Activated T-cell treated with anti-CD3 and anti-CD28 coated beads, Interleukin-2, amount 50 U/mL, for 72 hours (primary cell): ENCODE measurements at places on chromosomes 2 and 18.

- DNase-seq = no peak
Observed at GRCh38 chr2:179701524-179702110, 159.8 kb downstream of the ZNF385B start.

DNA sequence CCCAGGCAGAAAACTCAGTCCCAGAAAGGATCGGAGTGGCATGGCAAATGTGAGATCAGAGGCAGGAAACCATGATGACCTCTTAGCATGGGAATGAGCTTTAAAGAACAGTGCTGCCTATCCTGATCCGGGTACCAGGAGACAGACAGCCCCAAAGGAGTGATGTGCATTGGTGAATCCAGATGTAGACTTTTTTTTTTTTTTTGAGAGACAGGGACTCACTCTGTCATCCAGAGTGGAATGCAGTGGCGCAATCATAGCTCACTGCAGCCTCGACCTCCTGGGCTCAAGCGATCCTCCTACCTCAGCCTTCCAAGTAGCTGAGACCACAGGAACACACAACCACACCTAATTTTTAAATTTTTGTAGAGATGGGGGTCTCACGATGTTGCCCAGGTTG lies 122.7 kb downstream of the VAPA start:
- DNase-seq = no peak

- DNase-seq = no peak
Observed at GRCh38 chr2:101545950-101546349, 71.0 kb upstream of the RFX8 start.

GRCh38 chr2:137208431-137208891 lies 443.1 kb downstream of the THSD7B start:
- no peak for DNase-seq

GRCh38 chr2:73561422-73561821 lies 80.8 kb downstream of the NAT8 start:
- no peak for DNase-seq

DNA sequence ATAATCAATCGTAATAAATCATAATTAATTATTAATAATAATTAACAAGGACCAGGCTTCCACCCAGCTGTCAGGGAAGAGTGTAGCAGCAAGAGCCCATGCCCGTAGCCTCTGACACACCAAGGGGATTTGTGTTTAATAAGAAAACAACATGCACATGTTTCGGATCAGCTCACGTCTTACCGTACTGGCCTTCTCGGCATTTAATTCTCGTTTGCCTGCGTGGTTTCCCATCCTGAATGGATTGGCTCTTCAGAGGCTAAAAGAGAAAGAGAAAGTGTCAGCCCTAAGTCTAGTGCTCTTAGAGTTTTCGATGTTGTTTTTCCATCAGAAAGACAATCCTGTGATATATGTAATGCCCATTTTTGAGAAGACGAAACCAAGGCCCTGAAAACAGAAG lies 27.6 kb downstream of the MBP start:
- DNase-seq = no peak

GRCh38 chr2:142175813-142176338 lies 45.1 kb upstream of the LRP1B start:
- no peak for DNase-seq

DNA sequence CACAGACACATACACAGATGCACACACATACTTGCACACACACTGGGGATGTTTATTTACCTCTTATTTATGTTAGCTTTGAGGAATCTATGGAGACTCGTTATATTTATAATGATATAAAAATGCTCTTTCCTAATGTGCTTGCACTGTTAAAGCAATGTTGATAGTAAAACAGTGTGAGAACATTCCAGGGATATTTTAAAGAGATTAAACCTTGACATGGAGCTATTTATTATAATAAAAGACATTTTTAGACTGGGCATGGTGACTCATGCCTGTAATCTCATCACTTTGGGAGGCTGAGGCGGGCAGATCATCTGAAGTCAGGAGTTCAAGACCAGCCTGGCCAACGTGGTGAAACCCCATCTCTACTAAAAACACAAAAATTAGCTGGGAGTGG lies 557.3 kb upstream of the ZNF804A start:
- no peak for DNase-seq

DNA sequence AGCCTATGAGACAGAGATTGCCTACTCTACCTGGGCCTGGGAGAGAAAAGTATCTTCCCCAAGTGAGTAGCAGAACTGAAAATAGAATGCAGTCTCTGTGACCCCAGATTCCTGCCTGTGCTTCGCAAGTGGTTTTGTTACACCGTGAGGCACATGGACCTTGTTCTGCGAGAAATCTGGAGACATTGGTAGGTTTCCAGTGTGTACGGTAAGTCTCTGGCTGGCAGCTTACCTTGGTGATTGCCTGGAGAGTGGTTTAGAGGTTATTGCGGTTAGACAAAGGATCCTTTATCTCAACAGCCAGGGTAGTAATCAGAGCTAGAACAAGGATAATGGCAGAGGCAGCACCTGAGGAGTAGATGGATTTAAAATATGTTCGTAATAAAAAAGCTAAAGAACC lies 606.0 kb upstream of the GCFC2 start:
- no peak for DNase-seq

DNA sequence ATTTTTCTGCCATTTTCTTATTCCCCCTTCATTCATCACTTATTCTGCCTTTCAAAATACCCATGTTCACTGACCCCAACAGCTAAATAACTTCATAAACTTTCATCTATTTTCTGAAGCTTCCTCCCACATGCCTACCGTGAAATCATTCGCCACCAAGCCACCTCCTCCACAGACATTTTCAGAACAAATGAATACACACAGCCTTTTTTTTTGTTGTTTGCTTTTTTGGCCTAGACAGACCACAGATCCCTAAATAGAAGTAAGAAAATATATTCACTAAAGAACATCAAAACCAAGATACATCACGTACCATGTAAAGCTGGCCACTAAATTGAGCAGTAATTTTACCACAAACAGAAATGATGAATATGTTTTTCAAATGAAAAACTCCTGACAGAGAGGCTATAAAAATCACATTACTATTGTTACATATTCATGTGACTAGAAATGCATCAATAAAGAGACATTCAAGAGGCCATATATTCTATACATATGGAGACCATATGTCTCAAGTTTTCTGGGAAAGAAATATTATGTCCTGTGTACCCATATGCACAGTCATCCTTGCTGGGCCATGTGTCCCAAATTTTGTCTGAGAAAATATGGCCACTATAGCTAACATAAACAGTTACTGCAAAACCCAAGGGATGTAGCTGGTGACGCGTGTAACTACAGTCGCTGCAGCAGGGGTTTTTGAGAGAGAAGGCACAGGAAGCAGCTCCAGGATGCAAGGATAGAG lies 200.3 kb downstream of the FBXO15 start:
- DNase-seq = no peak

- DNase-seq = no peak
Observed at GRCh38 chr2:127932199-127932876, 46.6 kb upstream of the AMMECR1L start.

- DNase-seq = no peak
Observed at GRCh38 chr2:136395582-136395981, 277.6 kb upstream of the CXCR4 start.

GRCh38 chr2:208142925-208143799 lies 2.8 kb downstream of the CRYGB start:
- DNase-seq = no peak

GRCh38 chr2:170321526-170321925 lies 143.6 kb downstream of the MYO3B start:
- DNase-seq = no peak

DNA sequence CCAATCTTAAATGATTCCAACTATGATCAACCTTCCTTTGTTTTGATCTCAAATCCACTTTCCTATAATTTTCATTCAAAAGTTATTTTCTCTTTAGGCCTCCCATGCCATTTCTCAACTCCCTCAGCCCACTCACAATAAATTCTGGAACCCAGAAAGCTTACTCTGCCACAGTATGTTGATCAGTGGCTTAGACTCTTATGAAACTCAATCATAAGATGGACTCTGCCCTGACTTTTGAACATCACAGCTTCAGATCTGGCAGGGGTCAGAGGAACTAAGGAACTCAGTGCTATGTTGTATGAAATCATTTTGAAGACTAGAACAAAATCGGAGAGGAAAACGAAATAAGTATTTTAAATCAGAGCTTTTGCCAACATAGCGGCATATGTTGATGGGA lies 59.8 kb upstream of the LGALSL start:
- DNase-seq = no peak

GRCh38 chr18:79766308-79766707 lies 31.4 kb upstream of the KCNG2 start:
- DNase-seq = no peak

- DNase-seq = no peak
Observed at GRCh38 chr2:170745305-170745704, 24.9 kb upstream of the ERICH2 start.

DNA sequence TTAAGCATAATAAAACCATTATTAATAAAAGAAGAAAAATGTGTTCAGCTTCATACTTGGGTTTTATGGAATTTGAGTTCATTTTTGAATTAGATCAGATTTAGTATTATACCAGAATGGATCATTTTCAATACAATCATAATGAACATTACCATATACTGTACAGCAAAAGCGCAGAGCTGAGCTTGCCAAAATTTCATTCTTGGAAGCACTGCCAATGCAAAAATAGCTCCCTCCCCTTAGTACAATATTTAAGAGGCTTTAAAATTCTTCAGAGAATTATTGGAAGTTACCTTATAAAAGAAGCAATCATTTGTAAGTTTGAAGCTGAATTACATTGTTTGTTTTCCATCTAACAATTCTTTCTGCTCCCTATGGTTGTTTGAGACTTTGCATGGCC lies 938.1 kb upstream of the SLC39A10 start:
- no peak for DNase-seq

GRCh38 chr2:18373081-18373480 lies 187.4 kb downstream of the RDH14 start:
- no peak for DNase-seq

- DNase-seq = no peak
Observed at GRCh38 chr2:124970030-124970429, 944.9 kb downstream of the CNTNAP5 start.

DNA sequence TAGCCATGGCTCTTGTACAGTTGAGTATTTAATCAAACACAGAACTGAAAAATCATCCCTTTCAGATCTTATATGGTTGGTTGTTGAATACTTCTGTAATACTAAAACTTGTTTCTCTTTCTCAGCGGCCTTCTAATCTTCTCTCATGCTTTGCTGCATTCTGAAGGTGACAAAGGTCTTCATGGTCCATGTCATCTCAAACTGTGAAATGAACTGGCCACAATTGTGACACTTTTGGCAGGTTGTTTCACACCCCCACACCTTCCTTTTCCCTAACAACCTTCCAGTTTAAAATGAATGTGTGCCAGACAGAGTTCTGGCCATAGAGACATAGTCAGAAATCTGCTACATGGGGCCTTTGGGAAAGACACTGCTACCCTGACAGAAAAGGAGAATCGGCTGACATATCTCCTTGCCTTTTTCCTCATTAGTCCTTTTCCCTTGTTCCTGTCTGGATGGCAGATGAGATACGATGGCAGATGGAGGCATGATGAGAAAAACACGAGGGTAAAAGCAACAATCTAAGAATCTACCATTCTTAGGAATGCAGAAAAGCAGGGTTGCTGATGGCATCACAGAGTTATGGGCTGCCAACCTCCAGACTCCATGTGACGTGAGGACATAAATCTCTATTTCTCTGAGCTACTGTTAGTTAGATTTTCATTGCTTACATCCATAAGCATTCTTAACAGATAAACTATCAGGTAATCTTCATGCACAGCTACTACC lies 106.5 kb downstream of the PIGN start:
- no peak for DNase-seq

- peak; percentile 56 for DNase-seq
Observed at GRCh38 chr18:79393635-79394533, 1.8 kb upstream of the NFATC1 start.

- DNase-seq = no peak
Observed at GRCh38 chr18:52391810-52392559, 52.0 kb downstream of the DCC start.

GRCh38 chr2:205171261-205171940 lies 510.9 kb upstream of the NRP2 start:
- no peak for DNase-seq

- no peak for DNase-seq
Observed at GRCh38 chr2:217113491-217113890, 253.6 kb upstream of the TNP1 start.

DNA sequence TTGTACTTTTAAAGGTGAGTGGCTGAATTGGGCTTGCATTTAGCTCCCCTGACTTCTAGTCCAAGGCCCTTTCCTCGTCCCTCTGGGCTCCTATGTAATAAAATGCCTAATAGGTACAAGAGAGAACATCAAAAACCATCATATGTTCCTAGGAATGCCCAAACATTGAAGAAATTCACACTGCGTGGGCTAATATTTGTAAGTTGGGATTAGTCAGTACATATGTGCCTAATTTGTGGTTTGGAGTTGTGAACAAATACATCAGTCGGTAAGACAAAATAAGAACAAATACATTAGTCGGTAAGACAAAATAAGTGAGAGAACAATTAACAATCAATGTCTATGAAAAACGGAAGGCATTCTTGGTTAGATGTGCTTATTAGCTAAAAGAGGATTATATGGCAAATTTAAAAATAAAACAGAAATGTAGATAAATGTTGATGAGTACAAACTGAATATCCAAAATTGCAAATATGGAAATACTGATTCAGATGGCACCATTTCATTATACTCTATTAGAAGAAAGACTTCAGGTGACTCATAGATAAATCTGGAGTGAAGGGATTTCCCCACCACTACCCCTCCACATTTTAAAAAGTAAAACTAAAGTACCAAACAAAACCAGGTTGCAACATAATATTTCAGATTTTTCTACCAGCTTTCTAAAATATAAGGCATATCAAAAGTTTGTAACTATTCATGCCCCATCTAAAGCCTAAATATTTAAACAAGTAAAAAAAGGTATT lies 325.4 kb downstream of the ZEB2 start:
- DNase-seq = no peak

DNA sequence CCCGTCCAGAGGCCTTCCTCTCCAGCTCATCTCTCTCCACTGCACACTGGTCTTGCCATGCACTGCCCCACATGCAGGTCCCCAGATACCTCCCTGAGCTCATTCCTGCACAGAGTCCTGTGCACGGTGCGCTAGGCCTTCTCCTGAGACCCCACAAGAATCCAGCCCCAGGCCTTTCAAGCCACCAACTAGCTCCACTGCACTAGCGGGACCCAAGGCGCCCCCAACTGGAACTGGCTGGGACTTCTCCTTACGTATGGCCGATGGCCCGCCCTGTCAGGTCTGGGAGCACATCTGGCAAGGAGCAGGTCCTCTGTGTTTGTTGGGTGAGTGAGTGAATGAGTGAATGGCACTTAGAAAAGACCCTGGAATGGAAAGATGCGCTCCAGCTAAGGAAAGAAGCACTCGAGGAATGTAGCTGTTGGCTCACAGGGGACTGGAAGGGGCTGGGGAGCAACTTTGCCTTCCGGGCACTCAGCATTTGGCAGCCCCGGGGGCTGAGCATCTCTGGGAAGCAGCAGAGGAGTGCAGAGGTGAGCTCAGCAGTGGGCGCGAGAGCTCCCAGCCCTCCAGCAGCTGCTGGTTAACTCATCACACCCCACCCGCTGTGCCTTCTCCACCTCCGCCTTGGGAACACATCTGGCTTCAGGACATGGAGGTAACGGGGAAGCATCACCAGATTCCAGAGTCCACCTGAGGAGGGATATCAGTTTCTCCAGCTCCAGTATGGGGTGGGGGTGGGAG lies 223.1 kb downstream of the GLI2 start:
- no peak for DNase-seq
